ENCODE measurements at places on chromosomes 11 and 22. TPM values are rescaled to one million over a fixed set of nuclear protein-coding genes. Genes with fewer than 3 reads are reported as not detected.

The NLRP14 gene
- not detected for total RNA-seq

The UBTFL1 gene
- not detected for total RNA-seq

The PDGFB gene
- 35.5 TPM for total RNA-seq

The OR8G1 gene
- total RNA-seq: not detected

The KIRREL3 gene
- 2.2 TPM for total RNA-seq

DNA sequence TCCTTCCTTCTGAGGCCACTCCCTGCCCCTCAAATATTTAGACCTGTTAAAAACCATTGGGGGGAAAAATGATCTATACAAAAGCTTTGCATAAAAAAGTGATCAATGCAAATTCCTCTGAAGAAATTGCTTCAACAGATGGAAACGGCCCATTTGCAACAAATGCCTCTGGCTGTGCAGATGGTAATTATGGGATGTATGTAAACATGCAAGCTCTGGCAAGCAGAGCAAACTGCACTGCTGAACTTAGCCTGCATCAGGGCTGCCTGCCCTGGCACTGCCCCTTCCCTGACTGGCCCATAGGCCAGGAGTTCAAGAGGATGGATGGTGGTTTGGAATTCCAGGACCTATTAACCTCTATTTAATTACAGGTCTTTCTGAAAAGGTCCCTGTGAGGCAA, 388.7 kb downstream of the MIAT start:
- no peak overlapping the region for H3K4me3 ChIP-seq
- H3K27me3 ChIP-seq: no peaks in the 10 kb centered on the region
- peaks cover 14% of the 10 kb centered on the region for H3K4me1 ChIP-seq

- no peak for DNase-seq
- H3K4me3 ChIP-seq: no peak overlapping the region
- H3K36me3 ChIP-seq: no peaks in the 10 kb centered on the region
- no peaks in the 10 kb centered on the region for H3K4me1 ChIP-seq
Measured at GRCh38 chr11:20084921-20085814, 75.1 kb downstream of the DBX1 start.

GRCh38 chr11:72856551-72857345, 42.5 kb downstream of the ATG16L2 start:
- H3K27ac ChIP-seq: no peak overlapping the region
- no peak overlapping the region for H3K4me3 ChIP-seq
- no peaks in the 10 kb centered on the region for H3K36me3 ChIP-seq
- H3K27me3 ChIP-seq: no peaks in the 10 kb centered on the region
- no peaks in the 10 kb centered on the region for H3K4me1 ChIP-seq

DNA sequence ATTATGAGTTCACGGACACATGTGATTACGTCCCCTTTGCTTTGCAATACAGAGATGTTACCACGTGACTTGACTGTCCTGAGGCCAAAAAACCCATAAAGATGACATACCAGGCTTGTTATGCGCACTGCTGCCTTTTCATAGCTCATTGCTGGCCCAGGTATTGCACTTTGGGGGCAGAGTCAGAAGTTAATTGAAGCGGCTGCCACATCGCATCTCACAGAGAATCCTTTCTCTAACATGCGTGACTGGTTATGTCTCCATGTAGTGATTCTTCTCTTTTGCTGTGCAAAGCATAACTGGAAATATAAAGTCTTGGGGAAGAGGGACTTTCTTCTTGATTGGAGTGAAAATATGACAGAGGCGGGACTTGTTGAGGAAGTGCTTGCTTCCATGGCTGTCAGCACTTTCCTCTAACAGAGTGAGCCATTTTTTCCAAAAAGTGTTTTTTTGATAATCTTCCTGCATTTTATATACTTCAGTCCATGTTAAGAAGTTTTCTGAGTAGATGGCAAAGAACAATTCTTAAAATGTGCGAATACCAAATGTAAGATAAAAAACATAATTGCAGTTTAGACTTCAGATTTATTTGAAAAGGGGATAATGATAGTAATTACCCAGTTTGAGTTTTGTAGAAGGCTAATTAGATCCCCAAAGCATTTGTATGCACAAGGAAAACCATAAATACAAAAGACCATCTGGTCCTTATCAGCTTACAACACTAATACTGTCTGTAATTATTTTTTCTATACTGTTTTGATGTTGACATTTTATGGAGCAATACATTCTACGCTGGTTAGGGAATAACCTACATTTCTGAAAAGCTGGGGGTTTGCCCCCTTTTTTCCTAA, 324.6 kb upstream of the MTNR1B start:
- H3K4me1 ChIP-seq: no peaks in the 10 kb centered on the region
- no peaks in the 10 kb centered on the region for H3K27me3 ChIP-seq
- DNase-seq: no peak

DNA sequence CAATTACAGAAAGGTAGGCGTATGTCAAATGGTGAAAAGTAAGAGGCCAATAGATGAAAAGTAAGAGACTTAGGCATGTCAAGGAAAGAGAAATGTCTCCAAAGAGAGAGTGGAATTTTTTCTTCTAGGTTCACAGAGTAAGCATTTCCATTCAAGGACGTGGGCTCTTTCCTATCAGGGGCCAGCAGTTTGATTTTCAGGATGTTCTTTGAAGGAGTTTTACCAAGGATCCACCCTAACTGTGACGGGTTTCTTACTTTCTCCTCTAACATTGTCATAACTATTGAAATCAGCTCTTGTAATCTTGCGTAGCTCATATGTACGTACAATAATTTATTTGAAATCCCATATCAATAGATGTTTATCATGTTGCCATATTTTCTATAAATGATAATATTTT, 2112.2 kb upstream of the RAG2 start:
- no peaks in the 10 kb centered on the region for H3K36me3 ChIP-seq
- H3K4me1 ChIP-seq: no peaks in the 10 kb centered on the region
- DNase-seq: no peak

DNA sequence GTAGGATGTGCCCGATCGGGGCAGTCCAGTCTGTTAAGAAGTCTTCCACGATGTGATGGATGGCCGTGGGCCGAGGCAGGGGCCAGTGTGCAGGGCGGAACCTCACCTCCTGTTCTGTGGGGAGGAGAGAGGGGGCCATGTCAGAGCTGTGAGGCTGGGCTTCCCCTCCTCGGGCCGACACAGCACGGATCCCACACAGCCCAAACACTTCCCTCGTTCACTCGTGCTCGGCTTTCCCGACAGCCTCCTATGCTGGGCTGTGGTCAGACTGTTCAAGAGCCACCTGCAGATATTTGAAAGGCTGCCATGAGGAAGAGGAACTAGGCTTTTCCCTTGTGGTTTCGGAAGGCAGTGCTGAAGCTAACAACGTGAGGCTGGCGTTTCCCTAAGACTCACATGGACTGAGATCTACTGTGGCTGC, 12.3 kb upstream of the TXN2 start:
- no peaks in the 10 kb centered on the region for H3K27me3 ChIP-seq
- H3K36me3 ChIP-seq: peaks cover 14% of the 10 kb centered on the region
- H3K4me3 ChIP-seq: no peak overlapping the region
- H3K4me1 ChIP-seq: no peaks in the 10 kb centered on the region
- no peak for DNase-seq
